Osteocyte (in vitro differentiated cells): ENCODE measurements at places on chromosomes 6 and 20. TPM values are rescaled to one million over a fixed set of nuclear protein-coding genes. Genes with fewer than 3 reads are reported as not detected.
A peak's percentile ranks its signal among the peaks of the same experiment; 100 is the strongest.

DNA sequence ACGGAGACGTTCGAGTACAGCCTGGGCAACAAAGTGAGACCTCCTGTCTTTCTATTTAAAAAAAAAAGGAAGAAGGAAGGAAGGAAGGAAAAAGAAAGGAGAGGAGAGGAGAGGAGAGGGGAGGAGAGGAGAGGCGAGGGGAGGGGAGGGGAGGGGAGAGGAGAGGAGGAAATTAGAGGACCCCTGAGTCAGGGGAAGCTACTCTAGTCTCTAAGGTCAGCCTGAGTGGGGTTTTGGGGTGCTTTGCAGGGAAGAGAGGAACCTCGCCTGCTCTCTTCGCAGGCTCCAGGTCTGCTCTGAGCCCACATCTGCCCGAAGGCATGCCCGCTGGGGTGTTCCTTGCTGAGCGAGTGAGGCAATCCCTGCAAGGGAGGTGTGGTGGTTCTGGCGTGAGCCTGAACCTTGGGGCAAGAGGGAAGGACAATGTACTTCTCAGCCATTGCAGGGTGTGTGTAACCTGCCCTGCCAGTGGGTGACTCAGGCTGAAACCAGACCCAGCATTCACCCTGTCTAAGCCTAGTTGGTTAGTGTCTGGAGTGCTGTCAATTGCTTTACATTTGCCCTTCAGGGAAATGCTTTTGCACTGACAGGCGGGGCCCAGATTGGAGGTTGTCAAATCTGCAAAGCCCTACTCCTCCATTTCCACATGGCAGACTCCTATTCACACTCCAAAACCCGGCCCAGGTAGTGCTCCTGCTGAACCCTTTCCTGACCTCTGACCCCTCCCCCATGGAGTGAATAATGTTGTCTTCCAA lies 15.3 kb upstream of the MMP9 start:
- no peak overlapping the region for H3K4me3 ChIP-seq
- H3K4me1 ChIP-seq: peaks cover 6% of the 10 kb centered on the region
- peaks cover 23% of the 10 kb centered on the region for H3K27me3 ChIP-seq
- DNase-seq: no peak
- H3K27ac ChIP-seq: no peak overlapping the region
- H3K36me3 ChIP-seq: no peaks in the 10 kb centered on the region

- no peak for DNase-seq
- no peaks in the 10 kb centered on the region for H3K27me3 ChIP-seq
- peak overlapping the region; percentile 53 for H3K4me3 ChIP-seq
- peaks cover 7% of the 10 kb centered on the region for H3K36me3 ChIP-seq
- H3K4me1 ChIP-seq: peaks cover 26% of the 10 kb centered on the region
These were observed 2.0 kb downstream of the ARFGAP1 start for GRCh38 chr20:63274381-63275228.

- H3K36me3 ChIP-seq: peaks cover 21% of the 10 kb centered on the region
- no peak for DNase-seq
- H3K27me3 ChIP-seq: no peaks in the 10 kb centered on the region
- no peak overlapping the region for H3K4me3 ChIP-seq
- H3K27ac ChIP-seq: no peak overlapping the region
These were observed 3.5 kb downstream of the ARMC2 start for GRCh38 chr6:108851756-108852155.

DNA sequence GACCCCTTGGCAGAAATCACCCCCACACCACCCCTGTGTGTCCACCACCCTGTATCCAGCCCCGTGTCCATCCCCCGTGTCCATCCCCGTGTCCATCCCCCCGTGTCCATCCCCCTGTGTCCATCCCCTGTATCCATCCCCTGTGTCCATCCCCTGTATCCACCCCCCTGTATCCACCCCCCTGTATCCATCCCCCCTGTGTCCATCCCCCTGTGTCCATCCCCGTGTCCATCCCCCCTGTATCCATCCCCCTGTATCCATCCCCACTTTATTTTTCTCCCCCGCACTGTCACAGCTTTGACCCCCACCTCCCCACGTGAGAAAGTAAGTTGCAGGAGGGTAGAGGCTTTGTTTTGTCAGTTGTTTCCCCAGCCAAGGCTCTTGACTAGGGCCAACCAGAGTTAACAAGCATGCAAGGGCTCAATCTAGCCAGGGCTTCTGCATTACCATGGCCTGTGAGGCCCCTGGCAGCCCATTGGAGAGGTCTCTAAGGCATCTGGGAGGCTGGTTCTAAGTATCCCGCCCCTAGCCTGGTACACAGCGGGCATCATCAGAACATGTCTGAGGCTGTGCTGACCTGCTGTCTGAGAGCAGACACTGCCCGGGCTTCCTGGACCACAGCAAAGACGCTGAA lies 18.1 kb upstream of the SIRPA start:
- H3K4me1 ChIP-seq: no peaks in the 10 kb centered on the region
- H3K4me3 ChIP-seq: no peak overlapping the region
- peaks cover 23% of the 10 kb centered on the region for H3K27me3 ChIP-seq
- no peak for DNase-seq
- H3K36me3 ChIP-seq: no peaks in the 10 kb centered on the region

DNA sequence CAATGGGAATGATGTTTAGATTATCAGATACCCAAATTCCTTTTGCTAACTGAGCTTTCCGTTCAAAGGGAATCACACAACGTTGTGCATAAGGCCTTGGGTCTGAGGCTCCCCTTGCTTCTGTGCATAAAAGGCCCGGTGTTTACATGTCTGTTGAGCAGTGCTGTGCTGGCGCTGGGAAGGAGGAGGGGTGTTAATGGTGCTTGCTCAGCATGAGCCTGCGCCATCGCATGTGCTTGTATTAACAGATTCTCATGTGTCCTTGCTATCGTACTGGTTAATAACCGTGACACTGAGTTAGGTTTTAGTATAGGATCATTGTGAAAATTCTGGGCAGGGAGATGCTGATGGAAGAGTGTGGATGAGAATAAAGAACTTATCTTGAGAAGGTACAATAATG lies 62.3 kb upstream of the TRAF3IP2 start:
- no peak overlapping the region for H3K27ac ChIP-seq
- peaks cover 33% of the 10 kb centered on the region for H3K36me3 ChIP-seq
- H3K27me3 ChIP-seq: no peaks in the 10 kb centered on the region
- DNase-seq: no peak

The CYP24A1 gene
- total RNA-seq: not detected in 2 replicates

The TMEM14C gene
- 121 and 122 TPM in 2 replicates for total RNA-seq

The VIP gene
- total RNA-seq: not detected in 2 replicates

The PTCHD4 gene
- 0.91 and 1.3 TPM in 2 replicates for total RNA-seq

The KIF25 gene
- not detected in 2 replicates for total RNA-seq
